Motor neuron (in vitro differentiated cells): ENCODE measurements at places on chromosomes 13 and 19.

GRCh38 chr13:24788538-24788937, 24.6 kb downstream of the RNF17 start:
- ATAC-seq: no peak

DNA sequence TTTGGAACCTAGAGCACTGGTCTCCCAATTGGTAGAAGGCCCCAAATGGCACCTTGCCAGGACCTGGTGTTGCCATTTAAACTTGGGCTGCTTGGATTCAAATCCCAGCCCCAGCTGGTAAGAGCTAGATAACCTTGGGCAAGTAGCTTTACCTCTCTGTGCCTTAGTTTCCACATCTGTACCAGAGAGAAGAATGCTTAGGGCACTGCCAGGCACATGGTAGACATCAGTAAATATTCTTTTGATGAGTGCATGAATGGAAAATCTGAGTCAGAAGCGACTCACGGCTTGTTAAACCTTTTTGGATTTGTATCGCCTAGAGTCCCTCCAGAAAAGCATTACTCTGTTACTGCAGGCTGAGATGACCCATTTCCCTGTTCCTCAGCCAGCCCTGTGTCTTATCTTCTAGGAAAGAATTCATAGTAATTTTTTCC, 90.9 kb downstream of the SIPA1L3 start:
- ATAC-seq: peak; percentile 41

DNA sequence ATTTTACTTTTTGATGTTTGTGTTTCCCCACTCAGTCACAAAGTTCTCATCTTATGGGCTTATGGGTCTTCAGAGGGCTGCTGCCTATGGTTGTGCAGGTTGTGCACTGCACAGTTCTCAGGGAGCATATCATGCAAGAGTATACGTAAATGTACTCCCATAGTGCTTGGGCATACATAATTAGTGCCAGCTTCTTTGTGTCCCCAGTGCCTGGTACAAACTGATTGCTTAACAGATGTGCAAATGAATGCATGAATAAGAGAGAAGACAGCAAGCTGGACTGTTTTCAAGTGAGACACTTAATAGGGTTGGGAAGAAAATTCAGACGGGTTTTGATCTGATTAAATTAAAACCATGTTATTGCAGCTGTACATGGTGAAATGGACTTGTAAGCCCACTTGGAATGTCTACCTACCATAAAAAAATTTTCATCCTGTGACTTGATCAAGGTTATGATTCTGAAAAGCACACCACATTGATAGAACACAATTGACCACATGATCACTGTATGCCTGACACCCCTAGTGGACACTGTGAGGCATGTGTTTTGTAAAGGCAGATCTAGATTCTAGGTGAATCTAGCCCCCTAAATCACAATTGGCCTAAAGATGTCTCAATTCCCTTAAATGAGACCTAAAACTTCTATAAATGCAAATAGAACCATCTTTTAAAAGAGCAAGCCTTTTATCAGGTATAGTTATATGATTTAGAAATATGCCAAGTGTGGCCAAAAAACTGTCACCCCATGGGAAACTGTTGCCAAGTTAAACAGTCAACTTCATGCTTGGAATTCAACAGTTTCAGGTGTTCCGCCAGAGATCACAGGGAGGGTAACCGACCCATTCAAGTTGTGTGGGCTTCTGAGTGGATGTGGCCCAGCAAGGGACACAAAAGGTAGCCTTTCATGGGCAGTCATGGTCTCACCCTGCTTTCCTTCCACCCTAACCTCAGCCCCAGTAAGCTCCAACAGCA, 27.9 kb downstream of the FAM124A start:
- ATAC-seq: peak; percentile 71

- no peak for ATAC-seq
These were observed 11.6 kb downstream of the CLDN10 start for GRCh38 chr13:95564091-95564490.

DNA sequence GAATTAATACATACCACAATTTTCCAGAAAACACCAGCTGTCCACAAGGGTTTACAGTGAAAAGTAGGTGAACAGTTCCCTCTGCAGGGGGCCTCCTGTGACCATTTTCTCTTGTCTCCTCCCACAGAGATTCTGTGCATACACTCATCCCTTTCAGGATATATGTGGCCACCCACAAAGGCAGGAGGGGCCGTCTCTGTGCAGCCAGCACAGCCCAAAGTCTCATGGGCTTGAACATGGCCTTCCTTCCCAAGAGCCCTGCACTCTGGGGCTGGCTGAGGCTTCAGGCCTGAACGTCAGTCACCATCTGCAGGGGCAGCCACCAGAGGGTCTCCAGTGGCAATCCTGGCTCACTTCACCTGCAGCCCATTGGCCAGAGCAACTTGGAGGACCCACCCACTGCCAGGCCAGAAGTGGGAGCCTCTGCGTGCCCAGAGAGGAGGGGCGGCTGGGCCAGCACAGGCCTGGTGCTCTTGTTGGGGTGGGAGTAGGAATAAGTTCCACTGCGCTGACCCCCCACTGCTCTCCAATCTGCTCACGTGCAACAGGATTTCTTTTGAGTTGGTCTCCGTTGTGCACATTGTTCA, 25.1 kb downstream of the TMEM161A start:
- peak; percentile 95 for ATAC-seq

DNA sequence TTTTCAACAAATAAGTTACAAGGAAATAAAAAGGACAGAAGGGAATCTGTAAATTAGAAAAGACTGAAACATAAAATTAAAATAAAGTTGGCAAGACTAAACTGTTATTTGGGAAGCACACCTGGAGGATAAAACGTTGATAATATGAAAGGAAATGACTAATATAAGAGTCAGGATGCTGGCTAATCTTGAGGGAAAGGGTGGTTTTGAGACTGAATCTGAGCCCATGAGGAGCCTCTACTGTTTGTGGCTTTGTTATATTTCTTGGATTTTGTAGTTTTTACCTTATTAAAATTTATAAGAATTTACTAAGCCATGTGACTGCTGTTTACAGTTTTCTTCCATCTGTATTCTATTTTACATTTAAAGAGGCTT, 718.0 kb upstream of the SPRY2 start:
- ATAC-seq: no peak

- no peak for ATAC-seq
These were observed 169.8 kb downstream of the SUCLA2 start for GRCh38 chr13:47831265-47831664.

DNA sequence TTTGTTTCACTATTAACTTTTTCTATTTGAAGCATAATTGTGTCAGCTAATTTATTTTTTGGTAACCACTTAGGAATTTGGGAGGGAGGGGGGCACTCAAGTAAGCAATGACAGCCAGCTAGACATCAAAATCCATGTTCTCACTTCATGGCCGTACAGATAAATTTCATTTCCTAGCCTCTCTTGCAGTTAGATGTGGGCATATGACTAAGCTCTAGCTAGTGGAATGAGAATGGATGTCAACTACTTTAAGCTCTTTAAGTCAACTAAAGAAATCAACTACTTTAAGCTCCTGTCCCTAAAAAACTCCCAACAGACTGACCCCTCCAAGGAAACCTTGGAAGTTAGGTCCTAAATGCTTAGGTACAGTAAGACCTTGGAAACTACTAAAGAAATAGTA, 92.0 kb downstream of the KCNRG start:
- ATAC-seq: no peak

GRCh38 chr13:25584087-25584486, 212.3 kb downstream of the ATP8A2 start:
- ATAC-seq: no peak

DNA sequence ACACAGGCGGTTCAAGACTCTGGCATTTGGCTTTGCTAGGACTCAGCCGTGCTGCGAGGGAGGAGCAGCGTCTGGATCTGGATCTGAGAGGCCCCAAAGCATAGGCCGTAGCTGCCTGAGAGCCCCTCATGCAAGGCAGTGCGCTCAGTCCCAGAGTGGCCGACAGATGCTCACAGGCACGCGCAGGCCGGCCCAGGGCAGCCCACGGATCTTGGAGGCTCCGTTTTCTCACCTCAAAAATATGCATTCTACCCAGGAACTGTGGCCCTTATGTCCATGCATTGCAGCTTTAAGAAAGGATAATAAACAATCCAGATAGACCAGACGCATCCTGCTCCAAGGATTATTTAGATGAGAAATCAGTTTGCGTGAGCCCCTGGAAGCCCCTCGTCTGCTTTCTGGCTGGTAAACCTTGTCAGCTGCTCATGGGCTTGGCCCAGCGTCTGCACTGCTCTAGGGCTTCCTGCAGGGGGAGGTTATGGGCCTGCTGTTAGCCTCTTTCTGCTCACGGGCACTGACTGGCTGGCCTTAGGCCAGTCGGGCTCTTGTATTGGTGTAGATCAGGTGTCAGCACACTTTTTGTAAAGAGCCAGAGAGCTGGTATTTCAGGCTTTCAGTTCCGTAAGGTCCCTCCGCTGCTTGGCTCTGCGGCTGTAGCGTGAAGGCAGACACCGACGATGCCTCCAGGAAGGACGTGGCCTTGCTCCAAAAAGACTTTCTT, 24.2 kb downstream of the TEX29 start:
- ATAC-seq: peak; percentile 82

DNA sequence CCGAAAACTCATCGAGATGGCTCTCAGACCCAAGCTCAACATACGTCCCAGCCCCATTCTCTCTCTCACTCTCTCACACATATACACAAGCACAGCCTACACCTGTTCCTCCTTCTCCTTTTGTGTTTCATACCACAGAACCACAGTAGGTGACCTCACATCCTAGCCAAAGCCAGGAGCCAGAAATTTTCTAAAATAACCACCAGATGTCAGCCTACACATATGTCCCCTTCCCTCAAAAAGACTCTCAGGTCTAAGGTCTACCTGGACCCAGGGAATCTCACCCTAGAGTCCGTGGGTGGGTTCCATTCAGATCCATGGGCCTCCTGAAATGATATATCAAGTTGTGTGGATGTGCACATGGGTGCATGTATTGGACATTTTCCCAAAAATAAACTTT, 104.2 kb upstream of the IPO5 start:
- ATAC-seq: no peak

DNA sequence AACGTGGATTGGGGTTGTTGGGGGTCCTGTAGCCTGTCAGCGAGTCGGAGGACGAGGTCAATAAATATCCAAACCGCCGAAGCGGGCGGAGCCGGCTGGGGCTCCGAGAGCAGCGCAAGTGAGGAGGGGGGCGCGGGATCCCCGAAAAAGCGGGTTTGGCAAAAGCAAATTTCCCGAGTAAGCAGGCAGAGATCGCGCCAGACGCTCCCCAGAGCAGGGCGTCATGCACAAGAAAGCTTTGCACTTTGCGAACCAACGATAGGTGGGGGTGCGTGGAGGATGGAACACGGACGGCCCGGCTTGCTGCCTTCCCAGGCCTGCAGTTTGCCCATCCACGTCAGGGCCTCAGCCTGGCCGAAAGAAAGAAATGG, 754 bp upstream of the SIX5 start:
- peak; percentile 1 for ATAC-seq

- ATAC-seq: no peak
These were observed 759 bp upstream of the TLE6 start for GRCh38 chr19:2976609-2977000.

DNA sequence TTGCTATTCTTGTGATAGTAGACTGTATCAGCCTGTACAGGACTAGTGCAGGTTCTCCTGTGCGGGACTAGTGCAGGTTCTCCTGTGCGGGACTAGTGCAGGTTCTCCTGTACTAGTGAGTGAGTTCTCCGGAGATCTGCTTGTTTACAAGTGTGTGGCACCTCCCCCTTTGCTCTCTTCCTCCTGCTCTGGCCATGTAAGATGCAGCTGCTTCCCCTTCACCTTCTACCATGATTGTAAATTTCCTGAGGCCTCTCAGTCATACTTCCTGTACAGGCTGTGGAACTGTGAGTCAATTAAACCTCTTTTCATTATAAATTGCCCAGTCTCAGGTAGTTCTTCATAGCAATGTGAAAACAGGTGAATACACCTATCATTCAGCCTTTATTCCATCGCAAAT, 289.6 kb downstream of the TEX29 start:
- peak; percentile 18 for ATAC-seq

GRCh38 chr19:10320602-10321416, 5.0 kb upstream of the FDX2 start:
- ATAC-seq: no peak

GRCh38 chr13:64912141-64912540, 2318.0 kb downstream of the PCDH9 start:
- no peak for ATAC-seq

GRCh38 chr13:97193577-97193976, 28.6 kb upstream of the MBNL2 start:
- ATAC-seq: no peak

DNA sequence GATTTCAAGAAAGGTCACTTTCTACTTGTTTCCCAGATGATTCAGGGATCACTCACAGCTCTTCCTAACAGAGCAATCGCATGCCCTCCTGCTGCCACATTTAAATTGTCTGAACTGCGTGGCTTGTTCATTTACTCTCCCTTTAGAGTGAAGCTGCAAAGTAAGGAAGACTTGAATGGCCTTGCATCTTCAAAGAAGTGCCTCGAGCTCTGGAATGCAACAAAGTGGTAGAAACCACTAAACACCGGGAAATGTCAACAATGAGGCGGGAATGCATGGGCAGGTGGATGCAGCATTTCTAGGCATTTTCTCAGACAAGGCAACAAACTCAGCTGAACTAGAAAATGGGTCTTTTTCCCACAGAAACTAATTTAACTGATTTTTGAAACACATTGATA, 10.3 kb upstream of the DACH1 start:
- no peak for ATAC-seq

DNA sequence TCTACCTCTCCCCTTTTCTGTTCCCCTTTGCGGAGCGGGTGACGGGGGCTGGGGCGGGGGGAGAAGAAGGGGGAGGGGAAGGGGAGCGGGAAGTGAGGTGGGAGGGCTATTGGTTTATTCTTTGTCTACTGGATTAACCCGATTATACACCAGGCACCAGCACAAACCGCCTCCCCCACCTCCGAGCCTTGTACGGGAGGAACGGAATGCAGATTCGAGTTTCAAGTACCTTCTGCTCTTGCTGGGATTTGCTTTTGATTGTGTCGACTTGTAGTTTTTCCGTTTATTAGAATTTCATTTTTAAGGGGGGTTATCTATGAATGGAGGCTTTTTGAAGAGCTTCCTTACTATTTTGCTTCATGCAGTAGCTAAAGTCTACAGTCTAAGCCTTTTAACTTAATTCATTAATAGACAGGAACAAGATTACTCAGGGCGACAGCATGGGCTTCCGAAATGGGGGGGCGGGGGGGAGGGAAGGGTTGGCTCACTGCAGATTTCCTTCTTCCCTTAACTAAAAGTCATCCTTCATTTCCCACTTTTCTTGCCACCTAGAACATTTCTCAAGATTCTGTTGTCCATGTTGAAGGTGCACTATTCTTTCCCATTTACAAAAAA, 937 bp upstream of the SPRY2 start:
- peak; percentile 1 for ATAC-seq

GRCh38 chr19:29660835-29661234, 4.4 kb upstream of the PLEKHF1 start:
- no peak for ATAC-seq

DNA sequence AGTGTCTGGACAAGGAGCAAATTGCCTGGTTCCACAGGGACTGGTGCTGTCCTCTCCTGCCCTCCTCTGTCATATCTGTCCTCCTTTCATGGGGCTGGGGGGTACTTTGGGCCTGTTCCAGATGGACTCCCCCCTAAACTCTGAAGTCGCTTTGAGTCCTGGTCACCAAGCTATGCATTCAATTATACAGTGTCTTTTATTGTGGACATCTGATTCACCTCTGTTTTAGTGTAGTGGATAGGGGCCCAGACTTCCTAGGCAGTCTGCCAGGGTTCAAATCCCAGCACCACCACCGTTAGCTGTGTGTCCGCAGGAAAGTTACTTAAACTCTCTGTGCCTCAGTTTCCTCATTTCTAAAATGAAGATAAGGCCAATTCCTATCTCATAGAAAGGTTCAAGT, 21.0 kb upstream of the IRS2 start:
- ATAC-seq: no peak

- ATAC-seq: no peak
These were observed 7.9 kb upstream of the STK24 start for GRCh38 chr13:98584668-98585397.
